Pulmonary artery endothelial cell (primary cell): ENCODE measurements at places on chromosomes 11 and 22.
A peak's percentile ranks its signal among the peaks of the same experiment; 100 is the strongest.

GRCh38 chr22:48227341-48228018 is 1465.0 kb downstream of the TBC1D22A start:
- DNase-seq = no peak

DNA sequence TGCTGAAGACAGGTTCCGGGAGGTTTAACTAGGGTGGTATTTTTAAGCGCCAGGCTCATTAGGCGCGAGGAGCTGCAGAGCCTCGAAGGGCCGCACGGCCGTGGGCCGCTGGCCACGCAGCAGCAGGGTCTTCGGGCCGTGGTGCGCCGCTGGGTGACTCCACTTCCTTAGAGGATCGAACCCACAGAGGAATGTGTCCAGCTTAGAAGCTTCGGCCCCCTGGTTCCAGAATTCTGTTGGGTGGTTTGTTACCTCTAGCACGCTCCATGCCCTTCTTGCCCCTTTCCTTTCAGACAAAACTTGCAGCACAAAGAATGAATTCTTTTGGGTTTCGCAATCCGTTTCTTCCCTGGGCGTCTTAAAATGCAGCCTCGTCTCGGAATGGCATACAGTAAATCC is 773 bp upstream of the PATL1 start:
- no peak for DNase-seq

GRCh38 chr11:8234425-8234821 is 29.3 kb downstream of the LMO1 start:
- DNase-seq = no peak

DNA sequence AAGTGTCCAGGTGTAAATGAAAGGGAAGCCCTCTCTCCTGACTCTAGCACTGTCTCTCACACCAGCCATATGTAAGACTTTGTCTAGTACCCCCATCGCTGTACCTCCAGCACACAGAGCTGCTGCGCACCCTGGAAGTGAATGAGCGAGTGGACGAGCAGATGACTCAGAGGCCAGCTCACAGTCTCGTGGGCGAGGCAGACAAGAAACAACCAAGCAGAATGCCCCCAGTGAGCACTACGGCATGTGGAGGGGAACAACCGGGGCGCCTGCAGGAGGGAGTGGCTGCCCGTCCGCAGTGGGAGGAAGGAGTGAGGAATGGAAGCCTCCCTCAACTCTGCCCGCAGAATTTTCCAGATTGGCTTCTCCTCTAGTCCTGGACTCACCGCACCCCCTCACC is 46.4 kb downstream of the MCM5 start:
- peak; percentile 20 for DNase-seq

GRCh38 chr22:44373234-44373633 is 60.5 kb upstream of the SHISAL1 start:
- DNase-seq = no peak

DNA sequence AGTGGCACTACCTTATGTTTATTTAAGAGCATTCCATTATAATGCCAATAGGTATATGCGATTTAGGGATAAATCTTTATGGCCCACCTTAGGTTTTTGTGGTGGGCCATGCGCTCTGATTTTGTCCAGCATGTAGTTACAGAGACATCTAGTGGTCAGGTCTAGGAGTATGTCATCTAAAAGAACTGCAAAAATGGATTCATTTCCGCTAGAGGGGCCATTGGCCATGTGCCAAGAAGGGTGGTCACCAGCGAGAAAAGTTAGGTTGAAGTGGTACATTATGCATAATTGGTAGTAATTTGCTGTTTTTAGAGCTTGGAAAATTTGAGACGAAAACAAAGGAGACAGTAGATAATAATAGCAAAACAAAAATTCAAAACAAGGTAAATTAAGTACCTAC is 27.7 kb downstream of the LRRC4C start:
- DNase-seq = no peak

DNA sequence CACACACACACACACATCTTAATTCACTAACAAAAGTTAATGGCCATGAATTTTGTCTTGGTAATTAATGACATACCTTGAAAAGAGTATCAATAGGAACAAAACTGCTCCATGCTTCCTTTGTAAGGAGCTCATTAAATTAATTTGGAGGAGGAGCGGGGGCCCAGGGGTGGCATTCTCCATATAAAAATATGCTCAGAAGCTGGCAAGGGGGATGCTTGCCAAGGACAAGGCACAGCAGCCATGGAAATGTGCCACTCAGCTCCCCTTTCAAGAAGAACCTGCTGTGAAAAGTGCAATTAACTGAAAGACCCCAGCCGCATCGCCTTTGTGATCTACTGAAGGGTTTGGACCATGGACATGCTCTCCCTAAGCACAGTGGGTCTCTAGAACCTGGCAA is 385.9 kb upstream of the API5 start:
- DNase-seq = no peak

DNA sequence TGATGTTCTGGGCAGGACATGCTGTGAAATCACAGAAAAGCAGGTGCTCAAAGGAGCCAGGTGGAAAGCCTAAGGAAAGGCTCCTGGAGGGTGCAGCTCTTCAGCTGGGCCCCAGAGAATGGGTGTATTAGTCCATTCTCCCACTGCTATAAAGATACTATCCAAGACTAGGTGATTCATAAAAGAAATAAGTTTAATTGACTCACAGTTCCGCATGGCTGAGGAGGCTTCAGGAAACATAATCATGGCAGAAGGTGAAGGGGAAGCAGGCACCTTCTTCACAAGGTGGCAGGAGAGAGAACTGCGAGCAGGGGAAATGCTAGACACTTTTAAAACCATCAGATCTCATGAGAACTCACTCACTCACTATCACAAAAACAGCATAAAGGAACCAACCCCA is 43.1 kb upstream of the DEUP1 start:
- DNase-seq = no peak

DNA sequence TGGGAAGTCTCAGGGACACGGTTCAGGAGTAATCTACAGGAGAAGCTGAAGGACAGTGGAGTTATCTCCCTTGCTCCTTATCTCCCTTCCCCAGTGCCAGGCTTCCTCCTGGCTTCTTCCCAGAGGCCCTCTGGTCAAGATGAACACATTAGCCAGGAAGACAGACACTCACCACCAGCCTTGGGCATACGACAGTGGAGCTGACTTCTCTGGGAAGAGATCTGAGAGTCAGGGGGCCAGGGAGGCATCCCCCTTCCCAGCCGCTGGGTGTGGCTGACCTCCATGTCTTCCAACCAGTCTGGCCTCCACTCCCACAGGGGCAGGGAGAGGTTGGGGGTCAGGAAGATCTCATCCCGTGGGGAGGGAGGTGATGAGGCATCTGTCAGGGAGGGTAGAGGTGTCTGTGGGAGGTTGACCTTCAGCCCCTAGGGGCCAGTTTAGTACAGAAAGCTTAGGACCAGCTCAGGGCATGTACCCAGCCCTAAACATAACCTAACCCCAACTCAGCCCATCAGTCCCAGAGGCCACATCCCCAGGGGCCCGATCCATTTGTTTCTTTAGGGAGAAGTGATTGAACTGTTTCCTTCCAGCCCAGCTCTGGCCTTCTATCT is 12.7 kb downstream of the ROBO4 start:
- no peak for DNase-seq

DNA sequence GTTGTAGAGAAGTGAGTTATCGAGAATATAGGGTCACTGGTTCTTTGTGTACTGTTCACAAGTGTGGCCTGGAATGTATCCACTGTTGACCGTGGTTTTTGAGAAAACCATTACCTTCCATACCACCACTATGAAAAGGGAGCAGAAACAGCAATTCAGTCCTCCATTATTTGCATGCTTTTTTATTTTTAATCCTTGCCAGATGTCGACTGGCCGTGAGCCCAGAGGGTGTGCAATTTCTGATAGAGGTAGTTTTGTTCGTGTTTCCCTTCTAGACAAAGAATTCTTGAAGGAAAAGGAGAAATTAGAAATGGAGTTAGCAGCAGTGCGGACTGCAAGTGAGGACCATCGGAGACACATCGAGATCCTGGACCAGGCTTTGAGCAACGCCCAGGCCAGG is 81.7 kb downstream of the AMOTL1 start:
- no peak for DNase-seq

DNA sequence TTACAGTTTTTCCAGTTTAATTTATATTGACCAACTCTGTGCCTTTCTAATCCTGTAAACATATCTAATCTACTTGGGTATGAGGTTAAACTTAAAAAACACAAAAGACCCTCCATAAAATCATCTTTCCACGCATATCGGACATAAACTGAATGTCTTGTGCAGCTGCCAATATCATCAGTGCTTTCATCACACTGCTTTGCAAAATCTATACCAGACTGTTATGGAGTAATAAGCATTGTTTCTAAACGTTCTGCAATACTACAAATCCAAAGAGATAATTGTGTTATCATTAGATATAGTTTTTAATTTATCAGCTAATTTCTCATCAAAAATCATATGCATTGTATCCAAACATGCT is 36.1 kb upstream of the AMPD3 start:
- no peak for DNase-seq

DNA sequence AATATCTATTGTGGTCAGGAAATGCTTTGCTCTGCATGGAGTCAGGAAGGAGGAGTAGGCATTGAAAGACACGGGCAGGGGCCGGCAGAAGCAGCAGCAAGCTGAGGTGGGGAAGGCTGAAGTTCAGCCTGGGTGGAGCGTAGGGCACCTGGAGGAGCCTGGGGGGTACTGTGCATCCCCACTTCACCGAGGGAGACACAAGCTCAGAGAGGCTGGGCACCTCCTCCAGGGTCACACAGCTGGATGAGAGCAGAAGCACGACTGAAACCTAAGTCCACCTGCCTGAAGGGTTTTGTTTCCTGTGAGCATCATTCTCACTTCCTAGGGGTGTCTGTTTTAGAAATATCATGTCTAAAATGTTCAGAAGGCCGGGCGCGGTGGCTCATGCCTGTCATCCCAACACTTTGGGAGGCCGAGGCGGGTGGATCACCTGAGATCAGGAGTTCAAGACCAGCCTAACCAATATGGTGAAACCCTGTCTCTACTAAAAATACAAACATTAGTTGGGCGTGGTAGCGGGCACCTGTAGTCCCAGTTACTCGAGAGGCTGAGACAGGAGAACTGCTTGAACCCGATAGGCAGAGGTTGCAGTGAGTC is 138.3 kb downstream of the MPPED1 start:
- no peak for DNase-seq

- no peak for DNase-seq
Observed at GRCh38 chr22:44133161-44133560, 47.6 kb upstream of the PARVG start.

DNA sequence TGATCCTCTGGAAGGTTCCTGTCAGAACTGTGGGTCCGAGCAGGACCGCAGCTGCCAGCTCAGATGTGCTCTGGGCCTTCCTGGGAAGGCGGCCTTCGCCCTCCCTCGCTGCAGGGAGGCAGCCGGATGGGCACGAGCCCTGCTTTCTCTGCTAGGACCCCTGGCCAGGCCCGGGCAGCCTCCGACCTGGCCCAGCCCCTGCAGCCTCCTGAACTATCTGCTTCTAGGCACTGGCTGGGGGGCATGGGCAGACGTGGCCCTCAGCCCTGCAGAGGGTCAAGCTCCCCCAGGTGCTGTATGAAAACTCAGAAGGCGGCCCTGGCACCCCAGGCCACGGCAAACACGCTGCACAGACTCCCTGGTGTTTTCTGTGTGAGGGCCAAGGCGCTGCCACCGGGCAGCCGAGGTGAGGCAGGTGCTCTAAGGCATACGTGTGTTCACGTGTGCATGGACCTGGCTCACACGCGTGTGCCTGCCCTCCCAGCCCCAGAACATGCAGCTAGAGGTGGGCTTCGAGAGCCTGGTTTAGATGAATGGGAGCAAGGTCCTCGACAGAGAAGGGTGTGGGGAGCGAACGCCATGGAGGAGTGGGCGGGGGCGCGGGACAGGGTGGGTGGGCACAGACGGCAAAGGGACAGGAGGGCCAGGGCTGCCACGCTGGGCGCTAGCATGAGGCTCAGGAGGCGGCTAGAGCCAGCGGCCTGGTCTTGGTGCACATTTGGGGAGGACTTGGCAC is 4.3 kb downstream of the LRFN4 start:
- DNase-seq = no peak

GRCh38 chr11:76613901-76614300 is 56.6 kb downstream of the LRRC32 start:
- no peak for DNase-seq

DNA sequence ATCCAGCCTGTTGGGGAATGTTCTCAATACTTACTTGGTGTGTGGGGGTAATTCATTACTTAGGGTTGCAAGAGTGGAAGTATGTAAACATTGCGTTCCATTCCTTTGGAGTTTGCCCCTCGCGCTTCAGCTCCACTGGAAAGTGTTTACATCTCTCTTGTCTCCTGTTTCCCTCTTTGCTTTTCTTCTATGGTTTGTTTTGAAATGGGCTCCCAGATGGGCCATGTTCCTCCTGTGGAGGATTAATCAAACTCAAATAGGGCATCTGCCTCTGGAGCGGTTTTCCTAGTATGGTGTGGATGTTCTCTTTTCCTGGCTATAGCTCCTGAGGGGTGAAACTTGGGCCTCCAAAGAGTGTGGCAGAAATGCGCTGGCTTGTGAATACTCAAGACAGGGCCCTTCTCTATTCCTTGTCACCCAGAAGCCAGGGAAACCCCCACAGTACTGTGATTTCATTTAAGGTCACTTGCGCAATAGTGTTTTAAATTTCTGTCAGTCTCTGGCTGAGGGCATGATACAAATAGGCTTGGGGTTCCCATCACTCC is 51.9 kb downstream of the CD44 start:
- no peak for DNase-seq
